ENCODE measurements at places on chromosomes 1 and 21.

- DNase-seq, result no peak
These were observed 43.1 kb downstream of the PDE9A start for GRCh38 chr21:42696501-42697040.

GRCh38 chr1:188723332-188724020 lies 1754.2 kb downstream of the BRINP3 start:
- peak; percentile 8 for DNase-seq

DNA sequence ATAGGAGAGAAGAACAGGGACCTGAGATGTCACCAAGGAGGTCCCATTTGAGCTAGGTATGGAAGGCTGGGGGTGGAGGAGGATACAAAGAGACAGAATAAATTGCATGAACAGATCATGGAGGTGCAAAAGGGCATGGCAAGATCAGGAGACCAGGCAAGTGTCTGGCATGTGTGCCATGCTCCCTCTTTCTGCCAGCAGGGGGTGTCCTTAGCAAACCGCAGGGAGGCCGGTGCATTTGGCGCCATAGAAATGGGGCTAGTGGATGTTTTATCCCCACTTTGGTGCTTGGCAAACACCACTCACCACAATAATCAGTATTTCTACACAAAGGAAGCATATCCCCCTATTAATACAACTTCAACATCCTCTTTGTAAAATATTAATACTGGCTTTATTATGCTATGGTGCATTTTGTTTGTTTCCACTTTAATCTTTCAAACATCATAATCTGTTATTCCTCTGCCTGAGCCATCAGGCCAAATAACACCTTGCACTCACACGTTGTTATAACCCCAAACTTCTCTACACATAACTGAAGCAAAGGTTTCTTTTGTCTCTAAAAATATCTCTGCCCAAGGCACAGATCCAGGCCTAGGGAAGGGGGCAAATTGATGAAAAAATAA lies 25.9 kb downstream of the S100A6 start:
- DNase-seq, result peak; percentile 29

- no peak for DNase-seq
These were observed 853.4 kb downstream of the NCAM2 start for GRCh38 chr21:21851657-21852056.

DNA sequence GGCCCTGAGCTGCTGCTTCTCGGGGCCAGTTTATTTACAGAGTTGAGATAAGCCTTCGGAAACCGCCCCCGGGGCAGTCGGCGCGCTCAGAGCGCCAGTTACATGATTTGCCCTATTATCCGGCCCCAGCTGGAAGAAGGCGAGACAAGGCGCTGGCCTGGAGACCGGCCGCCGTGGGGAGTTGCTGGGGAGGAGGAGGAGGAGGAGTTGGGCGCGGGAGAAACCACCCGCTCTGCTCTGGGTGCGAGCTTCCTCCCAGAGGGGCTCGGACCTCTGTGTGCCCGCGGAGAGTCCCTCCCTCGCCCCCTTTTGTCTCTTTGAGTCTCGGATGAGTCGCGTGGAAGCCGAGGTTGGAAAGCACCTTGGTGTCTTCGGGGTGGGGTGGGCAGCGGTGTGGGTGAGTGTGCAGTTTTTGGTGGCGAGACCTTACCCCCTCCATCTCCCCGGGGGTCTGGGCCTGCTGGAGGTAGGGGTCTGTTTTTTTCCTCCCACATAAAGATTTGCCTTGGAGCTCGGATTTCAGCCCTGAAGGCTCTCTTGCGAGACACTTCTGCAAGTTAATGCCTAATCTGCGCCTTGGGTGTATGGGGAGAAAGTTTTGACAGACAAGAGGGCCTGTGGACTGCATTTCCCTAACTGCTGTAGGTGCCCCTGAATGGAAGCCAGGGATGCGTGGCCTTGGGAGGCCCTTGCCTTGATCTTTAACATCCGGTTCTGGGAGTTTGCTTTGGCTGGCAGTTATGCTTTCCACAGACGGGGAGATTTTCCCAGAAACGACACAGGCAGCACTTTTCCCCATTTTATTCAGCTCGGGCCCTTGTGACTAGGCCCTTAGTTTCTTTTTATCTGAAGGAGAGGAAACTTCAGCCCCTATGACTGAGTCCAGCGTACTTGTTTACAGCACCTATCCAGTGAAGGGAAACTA lies 80.0 kb downstream of the NDUFS5 start:
- DNase-seq, result peak; percentile 50

DNA sequence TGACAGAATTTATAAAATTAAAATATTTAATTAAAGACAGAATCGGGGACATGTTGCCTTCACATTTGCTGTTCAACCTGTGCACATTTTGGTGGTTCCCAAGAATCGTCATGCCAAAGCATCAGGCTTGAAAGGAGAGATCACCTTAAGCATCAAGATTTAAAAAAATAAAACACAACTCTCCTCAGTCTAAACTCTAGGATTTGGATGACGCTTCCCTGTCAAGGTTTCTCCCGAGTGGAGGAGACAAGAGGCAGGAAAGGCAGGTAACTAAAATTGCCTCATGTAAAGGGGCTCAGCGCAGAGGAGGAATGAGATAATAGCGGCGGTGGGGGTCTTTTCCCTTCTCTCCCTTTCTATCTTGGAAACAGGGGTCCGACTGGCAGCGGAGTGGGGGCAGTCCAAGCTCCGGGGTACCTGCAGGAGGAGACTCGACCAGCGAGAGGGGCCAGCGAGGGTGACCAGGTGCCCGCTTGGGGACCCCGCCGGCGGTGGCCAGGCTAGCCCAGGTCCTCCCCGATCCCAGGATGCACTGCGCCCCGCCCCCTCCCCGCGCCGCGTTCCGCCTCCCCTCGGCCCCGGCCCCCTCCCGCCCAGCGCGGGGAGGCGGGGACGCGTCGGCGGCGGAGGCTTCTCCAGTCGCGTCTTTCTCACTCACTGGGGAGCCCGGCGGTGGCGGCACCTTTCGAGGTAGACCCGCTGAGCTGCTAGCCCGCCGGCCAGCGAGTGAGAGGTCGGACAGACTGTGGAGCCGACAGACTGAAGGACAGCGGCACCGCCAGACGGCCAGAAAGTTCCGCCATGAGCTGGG lies at the start of gene FNBP1L:
FNBP1L (plus strand) TSS at position 638 of the 811 bp plus-strand sequence; CDS start at position 802, 164 bp downstream.
- DNase-seq, result peak; percentile 52

DNA sequence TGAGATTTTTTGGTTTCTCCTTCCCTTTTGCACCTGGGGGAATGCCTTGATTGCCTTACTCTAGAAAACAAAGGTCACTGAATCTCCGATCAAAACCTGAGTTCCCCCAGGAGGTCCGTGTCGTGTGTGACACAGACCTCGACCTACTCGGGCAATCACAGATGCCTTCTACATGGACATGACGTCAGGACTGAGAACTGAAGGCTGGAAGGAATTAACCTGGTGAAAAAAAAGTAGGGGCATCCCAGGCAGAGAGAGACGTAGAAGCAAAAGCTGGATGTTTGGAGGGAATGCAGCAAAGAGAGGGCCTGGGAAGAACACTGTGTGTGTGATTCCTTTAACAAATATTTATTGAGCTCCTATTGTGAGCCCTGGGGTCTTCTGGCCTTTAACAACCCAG lies 178.0 kb downstream of the PRDM2 start:
- DNase-seq, result no peak

Data from amniotic epithelial cell (primary cell).